ENCODE measurements at places on chromosomes 5 and 9.

DNA sequence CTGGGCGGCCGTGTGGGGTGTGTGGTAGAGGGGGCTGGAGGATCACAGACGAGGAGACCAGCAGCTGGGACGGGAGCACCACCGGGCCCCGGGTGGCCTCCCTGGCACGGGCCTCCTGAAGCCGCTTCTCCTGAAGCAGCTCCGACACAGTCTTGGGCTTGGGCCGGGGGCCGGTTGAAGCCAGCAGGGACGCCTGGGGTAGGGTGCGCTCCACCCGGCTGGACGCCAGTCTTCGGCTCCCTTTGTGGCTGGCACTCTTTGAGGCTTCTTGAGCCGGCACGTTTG, 5.5 kb upstream of the CARD9 start:
- no peak for DNase-seq

GRCh38 chr5:14178091-14178490, 34.9 kb downstream of the TRIO start:
- DNase-seq = no peak

- no peak for DNase-seq
These were observed 53.6 kb downstream of the GADD45G start for GRCh38 chr9:89658401-89658800.

- no peak for DNase-seq
These were observed 21.2 kb downstream of the DAPK1 start for GRCh38 chr9:87518702-87519335.

DNA sequence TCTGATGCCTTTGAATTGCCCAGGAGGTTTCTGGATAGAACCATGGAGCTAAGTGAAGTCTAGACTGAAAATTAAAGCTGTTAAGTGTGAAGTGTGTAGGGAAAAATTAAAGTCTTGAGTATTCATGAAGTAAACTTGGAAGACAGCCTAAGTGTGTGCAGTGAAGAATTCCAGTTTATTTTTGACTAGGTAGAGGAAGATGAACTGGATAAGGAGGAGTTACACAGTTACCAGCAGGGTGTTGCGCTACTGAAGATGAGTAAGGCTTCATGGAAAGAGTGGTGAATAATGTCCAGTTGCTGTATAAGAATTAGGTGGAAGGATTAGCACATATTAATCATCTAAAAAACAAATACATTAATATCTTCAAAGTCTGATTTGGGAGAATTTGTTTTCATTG, 5.7 kb upstream of the CHD1 start:
- DNase-seq = peak; percentile 16

DNA sequence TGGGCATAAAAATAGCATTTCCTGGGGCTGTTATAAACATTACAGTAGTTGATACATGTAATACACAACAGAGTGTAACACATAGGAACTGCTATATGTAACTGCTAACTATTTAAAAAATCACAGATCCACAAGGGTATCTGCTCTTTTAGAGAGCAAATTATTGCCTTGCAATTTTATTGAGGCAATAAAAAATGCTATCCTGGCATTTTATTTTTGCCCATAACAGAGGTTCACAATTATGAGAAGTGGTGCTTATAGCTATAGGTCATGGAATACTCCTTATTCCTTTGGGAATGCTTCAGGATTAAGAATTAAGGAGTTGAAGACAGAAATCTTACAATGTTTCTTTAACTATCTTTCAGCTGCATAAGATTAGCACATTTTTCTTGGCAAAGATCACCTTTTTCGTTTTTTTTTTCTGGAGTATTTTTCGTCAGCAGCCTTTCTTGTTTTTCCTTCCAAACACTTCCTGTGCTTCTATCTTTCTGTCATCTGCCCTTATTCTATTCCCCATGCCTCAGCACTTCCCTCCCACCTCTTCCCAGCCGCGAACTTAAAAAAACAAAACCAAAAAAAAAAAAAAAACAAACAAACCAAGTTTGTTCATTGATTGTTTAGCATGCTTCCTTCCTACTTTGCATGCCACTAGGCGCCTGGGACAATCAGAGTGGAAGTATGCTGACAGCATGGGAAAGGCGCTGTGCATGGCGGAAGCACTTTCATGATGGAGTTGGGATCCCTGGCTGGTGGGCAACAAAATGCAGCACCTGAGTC, 264.2 kb downstream of the MAST4 start:
- no peak for DNase-seq

DNA sequence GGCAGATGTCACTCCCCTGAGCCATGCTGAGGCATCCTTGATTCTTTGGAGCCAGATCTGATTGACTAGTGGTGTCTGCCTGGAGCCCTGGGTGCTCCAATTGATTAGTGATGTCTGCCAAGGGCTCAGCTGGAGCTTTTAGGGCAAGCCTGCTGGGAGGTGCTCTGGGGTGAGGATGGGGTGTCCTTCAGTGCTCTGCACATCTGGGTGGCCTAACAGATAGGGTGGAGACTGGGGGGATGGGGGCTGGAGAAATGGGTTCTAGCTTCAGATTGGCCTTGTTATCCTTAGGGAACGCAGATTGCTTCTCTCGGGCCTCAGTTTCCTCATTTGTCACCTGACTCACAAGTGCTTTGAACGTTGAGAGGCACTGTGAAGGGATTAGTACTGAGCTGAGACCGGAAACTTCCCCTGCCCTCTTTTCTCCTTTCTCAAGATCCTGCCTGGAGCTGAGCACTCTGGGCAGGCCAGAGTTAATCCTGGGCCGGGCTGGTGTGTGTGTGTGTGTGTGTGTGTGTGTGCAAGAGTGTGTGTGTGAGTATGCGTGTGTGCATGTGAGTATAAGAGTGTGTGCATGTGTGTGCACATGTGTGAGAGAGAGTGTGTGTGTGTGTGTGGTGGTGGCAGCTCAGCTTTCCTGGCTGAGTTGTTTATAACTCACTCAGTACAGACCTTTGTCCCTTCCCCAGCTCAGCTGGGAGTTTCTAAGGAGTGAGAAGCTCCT, 5.6 kb upstream of the IER5L start:
- no peak for DNase-seq

GRCh38 chr9:19992556-19992955, 203.7 kb upstream of the SLC24A2 start:
- peak; percentile 89 for DNase-seq

- peak; percentile 60 for DNase-seq
These were observed 51.4 kb upstream of the TJP2 start for GRCh38 chr9:69122549-69123141.

- no peak for DNase-seq
These were observed 36.9 kb upstream of the LURAP1L start for GRCh38 chr9:12737871-12738270.

DNA sequence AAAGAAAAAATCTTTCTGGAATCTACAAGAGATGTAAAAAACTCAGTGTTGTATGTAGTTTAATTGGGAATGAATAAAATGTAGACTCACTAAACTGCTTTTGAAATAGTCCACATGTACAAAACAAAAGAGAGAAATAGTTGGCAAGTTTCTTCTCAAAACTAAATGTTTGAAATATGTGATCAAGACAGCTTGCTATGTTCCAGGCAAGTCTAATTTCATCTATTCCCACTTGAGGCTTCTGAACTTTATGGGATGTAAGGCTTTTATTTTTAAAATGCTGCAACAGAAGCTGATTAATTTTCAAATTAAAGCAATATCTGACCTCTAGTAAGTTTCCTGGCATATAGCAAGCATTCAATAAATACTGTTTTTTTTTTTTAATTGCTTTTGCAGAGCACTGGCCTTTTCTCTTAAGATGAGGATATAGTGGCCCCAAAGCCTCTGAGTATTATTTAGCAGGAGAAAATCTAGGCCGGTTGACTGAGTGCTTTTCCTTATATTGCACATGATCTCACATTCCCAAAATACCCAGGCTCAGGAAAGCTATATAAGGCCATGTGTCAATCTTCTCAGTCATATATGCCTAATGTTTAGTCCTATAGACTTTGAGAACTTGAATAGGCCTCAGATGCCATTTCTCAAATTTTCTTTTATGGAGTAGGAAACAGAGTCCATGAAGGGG, 183.2 kb downstream of the NTRK2 start:
- DNase-seq = no peak

- DNase-seq = peak; percentile 31
These were observed 225.4 kb upstream of the RFX3 start for GRCh38 chr9:3751125-3751758.

GRCh38 chr9:32426278-32426939, 42.0 kb downstream of the ACO1 start:
- peak; percentile 38 for DNase-seq

DNA sequence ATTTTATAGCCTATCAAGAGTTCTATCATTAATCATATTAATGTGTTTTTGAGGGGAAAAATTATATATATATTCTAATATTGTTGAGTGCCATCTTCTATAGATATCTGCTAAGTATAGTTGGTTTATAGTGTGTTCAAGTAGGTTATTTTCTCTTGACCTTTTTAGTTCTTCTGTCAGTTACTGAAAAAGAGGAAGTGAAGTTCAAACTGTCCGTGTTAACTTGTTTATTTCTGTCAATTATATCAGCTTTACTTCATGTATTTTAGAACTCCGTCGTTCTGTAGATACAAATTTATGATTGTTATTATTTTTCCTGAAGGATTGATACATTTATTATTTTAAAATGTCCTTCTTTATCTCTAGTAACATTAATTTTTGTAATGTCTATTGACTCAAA, 1209.1 kb downstream of the CDH12 start:
- DNase-seq = no peak

- DNase-seq = no peak
These were observed 33.6 kb upstream of the GABRP start for GRCh38 chr5:170749911-170750431.

GRCh38 chr5:80569961-80570786, at the start of gene ANKRD34B:
Gene ANKRD34B (minus strand): TSS chr5:80570280. CDS start chr5:80560019, 10,261 bp downstream.
- no peak for DNase-seq

DNA sequence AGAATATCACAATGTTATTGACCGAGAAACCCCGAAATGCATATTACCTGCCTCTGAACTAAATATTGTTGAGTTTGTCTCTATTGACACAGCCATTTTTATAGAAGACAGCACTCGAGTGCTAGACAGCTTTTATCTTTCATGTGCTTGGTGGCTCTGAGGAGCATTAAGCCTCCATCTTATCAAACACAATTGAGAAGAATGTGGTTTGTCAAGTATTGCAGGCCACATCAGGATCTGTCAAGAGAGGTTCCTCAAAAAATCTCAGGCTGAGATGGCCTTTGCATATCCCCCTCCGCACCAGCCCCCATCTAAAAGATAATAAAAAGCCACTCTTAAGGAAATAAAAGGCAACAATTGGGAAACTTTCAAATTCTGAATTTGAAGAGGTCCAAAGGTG, 284.8 kb downstream of the DENND1A start:
- DNase-seq = no peak

DNA sequence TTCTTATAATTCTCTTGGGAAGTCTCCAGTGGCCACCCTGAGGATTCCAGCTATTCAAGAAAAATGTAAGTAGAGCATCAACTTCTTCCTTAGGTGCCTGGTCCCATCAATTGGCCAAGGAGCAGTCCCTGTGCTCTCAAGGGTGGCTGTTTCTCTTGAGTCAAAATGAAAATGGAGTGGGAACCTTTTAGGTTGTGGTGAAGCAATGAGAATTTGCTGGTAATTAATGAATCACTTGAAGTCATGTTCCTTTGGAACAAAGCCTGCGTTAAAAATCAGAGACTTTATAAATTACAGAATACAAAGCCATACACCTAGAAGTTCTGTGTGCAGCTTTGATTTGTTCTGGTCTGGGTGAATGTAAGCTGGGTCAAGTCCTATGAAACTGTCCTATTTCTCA, 48.9 kb downstream of the IL31RA start:
- no peak for DNase-seq

- DNase-seq = no peak
These were observed 366.9 kb upstream of the ZNF608 start for GRCh38 chr5:125113328-125113727.

GRCh38 chr9:77892171-77892570, 139.4 kb downstream of the GNAQ start:
- no peak for DNase-seq

DNA sequence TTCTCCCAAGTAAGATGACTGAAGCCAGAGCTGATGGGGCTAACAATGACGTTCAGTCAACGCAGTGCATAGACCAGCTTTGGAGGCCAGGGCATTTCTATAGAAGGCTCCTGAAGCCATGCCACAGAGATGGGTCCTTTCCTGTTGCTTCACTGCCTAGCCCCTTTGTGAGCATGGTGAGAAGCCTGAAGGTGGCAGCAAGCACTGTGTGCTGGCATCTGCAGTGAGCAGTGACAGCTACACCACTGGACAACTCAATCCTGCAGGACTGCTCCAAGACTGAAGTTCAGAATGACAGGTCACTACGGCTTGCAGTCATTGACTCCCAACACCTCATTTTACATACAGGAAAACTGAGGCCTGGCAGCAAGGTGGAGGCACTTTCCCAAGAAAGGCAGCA, 229.0 kb downstream of the TSSK1B start:
- DNase-seq = no peak

GRCh38 chr9:8694983-8695588, 895.5 kb upstream of the DMAC1 start:
- no peak for DNase-seq

DNA sequence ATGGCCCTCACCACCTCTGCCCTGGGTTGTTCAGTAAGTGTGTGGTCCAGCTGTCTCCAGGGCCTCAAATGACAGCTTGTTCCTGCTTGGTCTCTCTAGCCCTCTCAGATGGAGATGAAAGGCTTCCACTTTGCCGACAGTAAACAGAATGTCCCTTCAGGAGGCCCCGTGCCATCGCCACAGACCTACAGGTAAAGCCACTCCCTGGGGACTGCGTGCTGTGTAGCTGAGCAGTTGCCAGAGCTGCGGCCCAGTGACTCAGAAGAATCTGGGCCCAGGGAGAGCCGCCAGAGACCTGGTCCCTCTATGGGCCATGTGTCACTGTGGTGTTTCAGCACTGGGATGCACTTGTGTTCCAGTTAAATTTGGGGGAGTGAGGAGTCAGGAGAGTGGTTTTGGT, 10.6 kb upstream of the POMT1 start:
- DNase-seq = no peak

- peak; percentile 47 for DNase-seq
These were observed 60.8 kb downstream of the WDR41 start for GRCh38 chr5:77431286-77431685.

DNA sequence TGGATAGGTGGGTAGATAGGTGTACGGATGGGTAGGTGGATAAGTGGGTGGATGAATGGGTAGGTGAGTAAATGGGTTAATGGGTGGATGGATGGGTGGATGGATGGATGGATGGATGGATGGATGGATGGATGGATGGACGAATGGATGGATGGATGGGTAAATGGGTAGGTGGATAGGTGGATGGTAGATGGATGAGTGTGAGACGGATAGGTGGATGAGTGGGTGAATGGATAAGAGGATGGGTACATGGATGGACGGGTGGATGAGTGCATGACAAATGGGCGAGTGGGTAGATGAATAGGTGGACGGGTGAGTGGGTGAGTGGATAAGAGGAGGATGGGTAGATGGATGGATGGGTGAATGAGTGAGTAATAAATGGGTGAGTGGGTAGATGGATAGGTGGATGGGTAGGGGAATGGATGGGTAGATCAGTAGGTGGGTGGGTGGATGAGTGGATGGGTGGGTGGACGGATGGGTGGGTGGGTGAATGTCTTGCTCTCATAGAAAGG, 179.2 kb downstream of the FGF18 start:
- no peak for DNase-seq

All from A172 (cell line).